NCI-H510A (cell line): ENCODE measurements at places on chromosomes 4 and X.

GRCh38 chr4:166067915-166068314 is 194.9 kb downstream of the TLL1 start:
- no peak for DNase-seq

- DNase-seq: no peak
Observed at GRCh38 chr4:726838-727237, 21.2 kb downstream of the PCGF3 start.

- no peak for DNase-seq
Observed at GRCh38 chr4:16739997-16740624, 158.3 kb downstream of the LDB2 start.

DNA sequence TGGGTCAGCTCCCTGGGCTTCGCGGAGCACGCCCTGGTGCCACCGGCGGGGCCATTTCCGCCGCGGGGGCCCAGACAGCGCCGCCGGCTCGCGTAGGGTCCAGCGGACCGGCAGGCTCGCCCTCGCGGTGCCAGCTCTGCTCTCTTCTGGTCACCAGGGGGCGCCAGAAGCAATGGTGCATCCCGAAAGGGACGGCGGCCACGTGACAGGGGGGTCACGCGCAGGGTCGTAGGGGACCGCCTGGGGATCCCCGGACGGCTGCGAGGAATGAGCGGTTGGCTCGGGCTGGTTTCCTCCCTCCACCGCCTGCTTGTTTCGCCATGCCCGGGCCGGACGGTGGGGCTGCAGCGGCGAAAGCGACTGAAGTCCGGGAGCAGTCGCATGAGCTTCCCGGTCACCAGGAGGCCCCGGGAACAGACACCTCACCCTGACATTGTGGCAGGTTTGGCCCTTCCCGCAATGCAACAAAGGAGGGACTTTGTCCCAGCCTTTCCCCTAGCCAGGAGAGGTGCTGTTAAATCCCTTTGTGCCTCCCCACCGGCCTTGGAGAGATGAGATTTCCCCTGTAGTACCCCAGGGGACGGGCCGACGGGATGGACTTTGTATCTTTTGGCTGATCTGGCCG is 15.8 kb downstream of the ZCCHC12 start:
- DNase-seq: peak; percentile 33

- no peak for DNase-seq
Observed at GRCh38 chr4:8343262-8343966, 73.9 kb downstream of the HTRA3 start.

DNA sequence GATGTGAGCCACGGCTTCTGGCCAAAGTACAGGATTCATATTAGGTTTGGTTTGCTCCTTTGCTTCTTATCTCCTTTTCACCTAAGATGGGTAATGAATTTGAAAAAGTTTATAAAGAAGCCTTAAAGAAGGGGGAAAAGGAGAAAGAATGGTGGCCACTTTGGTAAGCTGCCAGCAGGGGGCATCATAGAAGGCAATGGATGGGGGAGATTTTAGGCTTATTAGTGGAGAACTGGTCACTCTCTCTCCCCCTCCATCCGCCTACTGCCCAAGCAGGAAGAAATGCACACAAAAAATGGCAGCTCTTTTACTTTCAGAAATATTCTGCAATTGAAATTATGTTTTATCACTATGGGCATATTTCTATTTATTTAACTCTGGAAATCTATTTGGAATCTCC is 32.0 kb downstream of the SPARCL1 start:
- no peak for DNase-seq

GRCh38 chrX:107228486-107228819 is 22.0 kb downstream of the DNAAF6 start:
- DNase-seq: no peak

GRCh38 chr4:43990963-43991362 is 457.6 kb downstream of the KCTD8 start:
- DNase-seq: no peak
